ENCODE measurements at places on chromosomes 3 and 15. TPM values are rescaled to one million over a fixed set of nuclear protein-coding genes. Genes with fewer than 3 reads are reported as not detected.

GRCh38 chr15:27864086-27864485 lies 235.0 kb downstream of the OCA2 start:
- DNase-seq: no peak

ATP13A5 gene
- not detected for total RNA-seq

DNA sequence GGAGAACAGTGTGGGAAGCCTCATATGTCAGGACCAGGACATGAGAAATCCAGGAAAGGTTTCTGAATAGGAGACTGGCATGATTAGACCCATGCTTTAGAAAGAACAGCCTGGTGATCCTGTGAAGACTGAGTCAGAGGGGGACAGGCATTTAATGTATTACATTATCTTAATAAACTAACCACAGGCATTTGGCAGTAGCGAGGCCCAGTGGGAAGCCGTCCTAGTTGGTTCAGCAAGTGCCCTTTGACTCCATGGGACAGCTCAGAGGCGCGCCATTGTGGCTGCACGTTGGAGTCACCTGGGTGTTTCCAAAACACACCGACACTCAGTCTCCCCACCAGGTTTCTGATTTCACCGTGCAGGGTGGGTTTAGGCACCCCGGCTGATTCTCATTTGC lies 90.5 kb upstream of the DGKG start:
- no peak for DNase-seq

- DNase-seq: no peak
Measured at GRCh38 chr15:39252134-39252470, 328.8 kb upstream of the THBS1 start.

- no peak for DNase-seq
Measured at GRCh38 chr15:59993041-59993750, 10.9 kb upstream of the FOXB1 start.

PLA2G4E gene
- total RNA-seq: not detected

DNA sequence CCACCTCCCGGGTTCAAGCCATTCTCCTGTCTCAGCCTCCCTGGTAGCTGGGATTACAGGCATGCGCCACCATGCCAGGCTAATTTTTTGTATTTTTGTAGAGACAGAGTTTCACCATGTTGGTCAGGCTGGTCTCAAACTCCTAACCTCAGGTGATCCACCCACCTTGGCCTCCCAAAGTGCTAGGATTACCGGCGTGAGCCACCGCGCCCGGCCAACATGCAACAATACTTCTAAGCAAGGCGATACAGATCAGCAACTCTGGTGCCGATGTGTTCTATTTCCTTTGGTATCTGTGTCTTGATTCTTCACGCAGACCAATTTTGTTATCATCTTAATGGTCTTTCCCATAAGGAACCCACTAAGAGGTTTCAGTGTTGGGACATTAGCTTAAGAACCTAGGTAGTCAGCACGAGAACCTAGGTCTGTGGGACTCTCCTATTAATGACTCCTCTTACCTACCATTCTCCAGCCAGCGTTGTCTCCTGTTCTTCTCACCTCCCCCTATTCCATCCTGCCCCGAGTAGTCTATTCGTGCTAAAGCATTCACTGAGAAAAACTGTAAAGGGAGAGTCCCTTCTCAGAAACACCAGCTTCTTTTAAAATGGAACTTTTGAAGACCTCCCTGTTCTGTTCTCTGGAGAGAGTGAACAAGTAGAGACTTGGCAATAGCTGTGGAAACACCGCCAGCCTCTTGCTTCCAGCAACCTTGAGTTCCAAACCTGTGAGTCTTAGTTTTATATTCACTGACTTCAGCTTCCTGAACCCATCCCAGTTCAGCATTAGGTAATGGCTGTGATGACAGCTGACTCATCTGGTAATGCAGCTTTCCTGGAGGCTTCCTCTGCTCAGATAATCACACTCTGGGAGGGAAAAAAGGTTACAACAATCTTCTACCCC lies 61.2 kb downstream of the TSC22D2 start:
- peak; percentile 95 for DNase-seq
